Stimulated activated CD4-positive, alpha-beta T cell treated with anti-CD3 and anti-CD28 coated beads, Interleukin-15, amount 100 ng/mL, for 24 hours (primary cell): ENCODE measurements at places on chromosomes 7 and 10.

DNA sequence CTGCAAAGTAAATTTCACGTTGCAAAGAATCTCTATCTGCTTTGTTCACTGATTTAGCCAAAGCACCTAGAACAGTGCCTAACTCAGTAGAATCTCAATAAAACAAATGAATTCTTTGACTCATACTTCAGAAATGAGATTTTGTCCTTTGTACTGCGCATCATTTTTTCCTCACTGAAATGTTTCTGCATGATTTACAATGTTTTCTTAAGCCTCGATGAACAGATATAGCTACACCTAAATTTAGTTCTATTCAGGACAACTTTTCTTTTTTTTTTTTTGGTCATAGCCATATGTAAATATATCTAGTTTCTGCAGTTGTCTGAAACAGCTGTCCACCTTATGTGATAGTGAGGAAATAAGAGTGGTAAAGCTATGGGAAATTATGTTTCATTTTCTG is 15.3 kb downstream of the GNAT3 start:
- DNase-seq = no peak

DNA sequence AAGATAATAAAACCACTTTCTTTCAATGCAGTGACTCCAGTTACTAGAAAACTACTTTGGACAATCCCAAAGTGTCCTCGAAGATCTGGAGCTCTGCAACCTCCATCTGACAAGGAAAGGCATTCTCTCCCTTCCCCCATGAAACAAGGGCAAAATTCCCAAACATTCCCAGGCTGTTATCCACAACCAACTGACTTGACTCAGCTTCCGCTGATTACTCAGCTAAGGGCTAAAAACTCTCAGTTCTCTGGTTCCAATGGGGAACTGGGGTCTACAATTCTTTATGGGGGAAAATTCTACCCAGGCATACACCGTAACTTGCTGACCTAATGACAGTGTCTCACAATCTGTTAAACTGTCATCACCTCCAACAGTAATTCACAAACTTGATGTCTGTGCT is 48.4 kb downstream of the SFMBT2 start:
- DNase-seq = no peak

GRCh38 chr7:36604806-36605205 is 119.5 kb downstream of the AOAH start:
- DNase-seq = no peak

DNA sequence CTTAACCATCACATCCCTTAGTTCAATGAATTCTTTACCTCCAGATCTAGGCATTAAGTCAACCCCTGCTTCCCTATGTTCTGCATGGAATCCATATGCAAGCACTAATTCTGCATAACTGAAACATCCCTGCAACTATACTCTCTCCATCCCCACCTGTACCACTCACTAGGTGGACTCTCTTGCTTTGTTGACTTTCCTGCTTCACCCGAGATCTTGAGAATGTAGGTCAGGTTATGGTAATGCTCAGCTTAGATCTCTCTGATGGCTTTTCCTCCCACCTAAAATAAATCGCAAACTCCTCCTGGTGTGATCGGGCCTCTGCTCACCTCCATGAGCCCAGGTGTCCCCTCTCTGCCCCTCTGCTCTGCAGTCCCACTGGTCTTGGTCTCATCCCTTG is 92.4 kb upstream of the ADAM12 start:
- DNase-seq = no peak

DNA sequence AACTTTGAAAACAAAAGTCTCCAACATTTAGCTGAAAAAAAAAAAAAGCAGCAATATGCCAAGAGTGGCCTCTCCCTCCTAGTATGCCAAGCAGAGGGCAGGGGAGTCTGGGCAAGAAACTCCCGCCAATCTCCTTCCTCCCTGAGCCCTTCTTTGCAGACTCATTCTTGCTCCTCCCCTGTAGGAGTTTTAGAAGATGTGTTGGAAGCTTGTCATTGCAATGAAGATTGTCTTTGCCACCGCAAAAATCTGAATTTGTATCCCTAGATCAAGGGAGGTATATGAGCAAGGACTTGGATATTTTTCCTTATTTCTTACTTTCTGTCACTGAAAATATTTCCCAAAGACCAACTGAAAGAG is 2.6 kb upstream of the TNS3 start:
- DNase-seq = no peak

GRCh38 chr7:87151002-87151728 is 1.1 kb upstream of the DMTF1 start:
- DNase-seq = no peak

GRCh38 chr10:68489919-68490318 is 18.1 kb upstream of the DNA2 start:
- no peak for DNase-seq

GRCh38 chr7:153432063-153432462 is 620.1 kb upstream of the DPP6 start:
- no peak for DNase-seq

- DNase-seq = no peak
Measured at GRCh38 chr7:917255-918117, 37.0 kb downstream of the ADAP1 start.

GRCh38 chr10:2948127-2948854 is 119.1 kb upstream of the PFKP start:
- DNase-seq = peak; percentile 21

DNA sequence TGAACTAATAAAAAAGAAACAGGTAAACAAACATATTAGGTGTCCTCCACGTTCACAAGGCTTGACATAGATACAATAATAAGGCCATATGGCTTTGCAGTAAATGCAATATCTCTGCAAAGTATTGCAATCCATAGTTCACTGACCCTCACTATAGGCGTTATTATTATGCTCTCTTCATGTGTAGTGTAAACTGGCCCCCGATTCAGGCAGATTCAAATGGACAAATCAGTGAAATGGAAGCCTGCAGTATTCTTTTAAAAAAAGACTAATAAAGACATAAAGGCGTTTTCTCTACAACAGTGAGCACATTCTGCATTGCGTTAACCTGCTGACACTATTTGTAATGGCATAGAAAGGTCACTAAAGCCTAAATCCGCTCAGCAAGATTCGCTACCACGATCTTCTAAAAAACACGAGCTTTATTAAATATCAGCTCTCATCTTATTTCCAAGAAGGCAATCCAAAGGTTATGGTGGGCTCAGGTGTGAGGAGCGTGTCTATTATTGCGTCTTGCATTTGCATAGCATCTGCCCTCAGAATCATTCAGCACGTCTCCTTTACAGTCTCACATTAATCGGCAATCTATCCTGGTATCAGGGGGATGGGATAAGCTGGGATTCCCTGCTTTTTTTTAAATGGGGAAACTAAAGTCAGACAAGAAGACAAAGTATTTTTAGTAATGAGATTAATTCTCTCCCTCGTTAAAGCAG is 36.2 kb downstream of the FRMD4A start:
- DNase-seq = no peak

DNA sequence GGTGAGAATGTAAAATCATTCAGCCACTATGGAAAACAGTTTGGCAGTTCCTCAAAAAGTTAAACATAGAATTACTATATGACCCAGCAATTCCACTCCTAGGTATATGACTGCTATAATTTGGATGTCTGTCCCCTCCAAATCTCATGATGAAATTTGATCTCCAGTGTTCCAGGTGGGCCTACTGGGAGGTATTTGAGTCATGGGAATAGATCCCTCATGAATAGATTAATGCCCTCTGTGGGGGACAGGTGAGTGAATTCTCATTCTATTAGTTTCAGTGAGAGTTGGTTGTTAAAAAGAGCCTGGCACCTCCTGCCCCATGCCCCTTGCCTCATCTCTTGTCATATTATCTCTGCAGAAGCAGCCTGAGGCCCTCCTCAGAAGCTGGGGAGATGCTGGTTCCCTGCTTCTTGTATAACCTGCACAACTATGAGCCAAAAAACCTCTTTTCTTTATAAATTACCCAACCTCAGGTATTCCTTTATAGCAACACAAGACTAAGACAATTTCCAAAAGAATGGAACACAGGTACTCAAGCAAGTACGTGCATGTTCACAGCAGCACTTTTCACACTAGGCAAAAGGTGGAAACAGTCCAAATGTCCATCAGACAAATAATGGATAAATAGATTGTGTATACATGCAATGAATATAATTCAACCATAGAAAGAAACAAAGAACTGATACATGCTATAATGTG is 8.8 kb upstream of the SLC25A28 start:
- DNase-seq = no peak

- peak; percentile 63 for DNase-seq
Measured at GRCh38 chr7:114916261-114916892, 5.5 kb upstream of the MDFIC start.

GRCh38 chr10:125023862-125024496 is 82.1 kb downstream of the ZRANB1 start:
- no peak for DNase-seq

DNA sequence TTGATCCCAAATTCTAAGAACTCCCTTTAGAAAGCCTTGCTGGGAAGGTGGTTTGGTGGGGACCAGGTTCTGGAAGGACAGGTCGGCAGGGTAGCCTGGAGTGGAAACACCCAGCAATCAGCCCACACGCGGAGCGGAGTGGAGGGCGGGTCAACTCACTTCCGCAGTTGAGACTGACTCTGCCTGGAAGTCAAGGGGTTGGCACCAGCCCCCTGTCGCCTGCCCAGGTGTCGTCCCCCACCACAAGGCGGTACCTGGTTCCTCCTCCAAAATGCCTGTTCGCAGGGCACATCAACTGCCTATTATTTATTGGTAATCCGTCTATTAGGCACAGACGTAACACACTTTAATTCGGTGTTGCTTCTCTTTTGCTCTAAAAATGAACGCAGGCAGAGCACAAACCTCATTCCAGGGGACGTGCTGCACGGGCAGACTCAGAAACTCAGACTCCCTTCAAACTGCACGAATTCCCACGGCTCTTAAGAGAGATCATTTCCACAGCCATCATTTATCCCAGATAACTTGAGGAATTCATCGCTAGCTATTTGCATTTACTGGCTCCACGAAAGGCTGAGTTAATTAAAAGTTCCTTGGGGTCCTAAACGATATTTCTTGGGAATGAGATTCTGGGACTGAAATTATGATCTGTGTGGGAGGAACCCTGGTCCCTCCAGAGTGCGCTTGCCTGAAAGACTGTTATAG is 248.2 kb upstream of the PPP2R2D start:
- no peak for DNase-seq

GRCh38 chr7:133854739-133855138 is 272.4 kb upstream of the LRGUK start:
- DNase-seq = no peak

GRCh38 chr7:42729053-42729765 is 182.7 kb downstream of the C7orf25 start:
- DNase-seq = no peak

DNA sequence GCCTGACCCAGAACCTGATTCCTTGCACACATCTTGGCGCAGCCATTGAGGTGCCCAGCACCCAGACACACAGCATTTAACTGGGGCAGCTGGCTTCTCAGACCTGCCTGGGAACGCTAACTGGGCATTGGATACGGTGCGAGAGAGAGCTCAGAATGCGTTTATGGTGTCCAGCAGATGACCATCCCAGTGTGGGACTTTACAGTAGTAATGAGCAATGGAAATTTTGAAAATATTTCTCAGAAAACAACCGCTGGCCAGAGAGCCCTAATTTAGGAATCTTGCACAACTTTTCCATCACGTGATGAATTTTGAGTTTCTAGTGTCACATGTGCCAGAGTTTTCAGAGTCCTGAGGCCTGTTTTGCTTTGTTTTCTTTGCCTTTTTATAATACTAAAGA is 78.2 kb upstream of the SEC61G start:
- no peak for DNase-seq

DNA sequence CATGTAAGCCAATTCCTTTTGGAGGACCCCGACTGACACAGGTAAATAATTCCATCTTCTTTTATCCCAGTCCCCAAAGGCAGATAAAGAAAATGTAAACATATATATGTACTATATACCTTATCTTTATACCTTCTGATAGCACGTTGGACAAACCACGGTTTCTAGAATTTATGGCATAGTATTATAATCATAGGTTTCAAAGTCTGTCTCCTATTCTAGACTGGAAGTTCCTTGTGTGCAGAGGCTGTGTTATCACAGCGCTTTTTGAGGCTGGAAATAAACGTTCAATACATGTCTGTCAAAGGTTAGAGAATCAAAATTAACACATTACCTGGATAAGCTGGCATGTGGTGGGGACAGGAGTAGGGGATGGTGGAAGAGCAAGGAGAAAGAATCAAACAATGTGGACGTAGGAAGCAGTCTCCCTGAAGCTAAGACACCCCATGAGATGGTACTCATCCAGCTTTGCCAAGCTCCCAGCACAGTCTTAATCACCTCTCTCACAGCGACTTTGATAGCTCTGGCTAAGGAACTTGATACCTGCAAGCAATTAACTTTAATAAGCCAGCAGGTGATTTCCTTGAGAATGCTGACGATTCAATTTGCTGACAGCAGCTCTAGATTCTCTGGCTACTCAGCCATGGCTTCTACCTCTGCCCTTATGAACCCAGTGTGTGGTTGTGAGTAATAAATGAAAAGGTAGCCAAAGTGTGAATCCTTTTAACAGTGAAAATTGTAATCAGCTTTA is 208.4 kb upstream of the LRRTM3 start:
- DNase-seq = no peak

- DNase-seq = no peak
Measured at GRCh38 chr10:6030217-6030616, 31.9 kb downstream of the IL2RA start.

DNA sequence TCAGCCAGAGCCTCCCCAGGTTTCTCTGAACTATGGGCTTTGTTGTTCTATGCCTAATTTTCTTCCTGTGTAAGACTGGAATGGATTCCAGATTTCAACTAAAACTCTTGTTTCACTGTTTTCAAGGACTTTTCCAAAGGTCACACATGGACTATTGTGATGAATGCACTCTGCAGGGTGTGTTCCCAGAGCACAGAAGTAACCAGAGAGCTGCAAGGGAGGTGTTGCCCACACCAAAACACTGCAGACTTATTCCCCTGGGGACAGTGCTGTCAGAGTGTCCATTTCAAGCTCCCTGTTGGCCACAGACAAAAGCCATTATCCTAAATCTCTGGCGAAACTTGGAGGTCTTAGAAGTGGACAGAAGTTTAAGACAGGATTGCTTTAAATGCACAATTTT is 231.6 kb downstream of the TRIL start:
- DNase-seq = no peak

DNA sequence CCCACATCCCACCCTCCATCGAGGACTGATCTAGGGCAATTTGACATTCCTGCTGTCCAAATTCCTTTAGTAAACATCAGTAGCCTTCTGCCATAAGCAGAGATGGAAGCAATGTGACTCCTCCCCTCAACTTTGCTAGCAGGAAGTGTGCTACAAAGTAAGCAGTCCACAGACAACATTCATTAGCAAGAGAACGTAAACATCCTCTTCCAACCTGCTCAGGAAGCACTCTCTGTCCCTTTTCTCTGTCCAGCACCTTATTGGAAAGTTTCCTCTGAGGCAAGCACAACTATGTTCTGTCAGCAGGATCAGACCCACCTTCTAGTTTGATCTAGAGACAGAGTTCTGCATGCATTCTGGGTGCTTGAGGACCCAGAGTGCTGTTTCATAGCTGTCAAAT is 48.1 kb upstream of the LRGUK start:
- DNase-seq = no peak

- no peak for DNase-seq
Measured at GRCh38 chr7:20240080-20240926, 23.1 kb upstream of the MACC1 start.

- DNase-seq = no peak
Measured at GRCh38 chr7:108127461-108127860, 2.7 kb downstream of the LAMB4 start.

GRCh38 chr10:31668326-31668725 is 260.3 kb downstream of the ARHGAP12 start:
- DNase-seq = no peak

GRCh38 chr7:3927446-3928110 is 626.5 kb downstream of the SDK1 start:
- no peak for DNase-seq

- DNase-seq = no peak
Measured at GRCh38 chr7:33824911-33825459, 80.4 kb upstream of the BMPER start.

- DNase-seq = no peak
Measured at GRCh38 chr7:46432708-46433107, 511.6 kb upstream of the IGFBP3 start.
